ENCODE measurements at places on chromosomes 4 and X.

- DNase-seq = no peak
Measured at GRCh38 chrX:9642270-9642995, 123.2 kb downstream of the GPR143 start.

- DNase-seq = no peak
Measured at GRCh38 chrX:134646691-134647090, 11.6 kb downstream of the PLAC1 start.

GRCh38 chrX:109954955-109955354, 48.0 kb upstream of the TMEM164 start:
- DNase-seq = no peak

- no peak for DNase-seq
Measured at GRCh38 chrX:139495324-139495723, 35.2 kb upstream of the F9 start.

DNA sequence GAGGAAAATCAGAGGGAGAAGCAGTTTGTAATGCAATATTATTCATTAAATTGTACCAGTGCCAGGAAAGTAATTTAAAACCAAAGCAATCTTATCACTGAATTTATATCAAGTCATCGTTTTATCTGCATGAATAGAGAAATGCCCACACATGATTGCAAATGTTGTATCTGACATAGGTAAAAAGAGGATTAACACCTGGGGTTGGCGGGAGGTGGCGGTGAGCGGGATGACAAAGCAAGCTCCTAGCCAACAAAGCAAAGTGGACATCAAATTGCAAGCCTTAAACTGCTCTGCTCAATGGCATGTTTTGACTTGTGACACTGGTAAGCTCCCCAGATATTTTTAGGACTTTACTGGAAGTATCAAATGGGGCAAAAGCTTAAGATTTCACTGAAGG, 16.4 kb downstream of the HPGD start:
- DNase-seq = no peak

DNA sequence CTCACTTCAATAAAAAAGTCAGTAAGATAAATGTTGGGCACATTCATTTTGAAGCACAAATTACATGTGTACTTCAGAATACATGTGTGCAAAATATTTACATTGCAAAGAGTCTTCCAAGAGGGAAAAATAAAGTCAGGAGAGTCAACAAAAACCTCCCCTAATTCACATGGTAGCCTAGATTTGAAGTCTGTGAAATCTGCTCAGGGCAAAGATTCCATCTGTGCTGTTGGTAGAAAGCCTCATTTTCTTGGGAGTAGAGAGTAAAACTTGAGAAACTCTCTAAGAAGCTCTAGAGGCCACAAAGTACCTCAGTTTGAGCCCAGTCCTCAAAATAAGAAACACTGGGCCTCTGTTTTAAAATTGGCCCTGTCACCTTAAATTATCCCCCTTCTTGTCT, 303.4 kb downstream of the RAB28 start:
- no peak for DNase-seq

DNA sequence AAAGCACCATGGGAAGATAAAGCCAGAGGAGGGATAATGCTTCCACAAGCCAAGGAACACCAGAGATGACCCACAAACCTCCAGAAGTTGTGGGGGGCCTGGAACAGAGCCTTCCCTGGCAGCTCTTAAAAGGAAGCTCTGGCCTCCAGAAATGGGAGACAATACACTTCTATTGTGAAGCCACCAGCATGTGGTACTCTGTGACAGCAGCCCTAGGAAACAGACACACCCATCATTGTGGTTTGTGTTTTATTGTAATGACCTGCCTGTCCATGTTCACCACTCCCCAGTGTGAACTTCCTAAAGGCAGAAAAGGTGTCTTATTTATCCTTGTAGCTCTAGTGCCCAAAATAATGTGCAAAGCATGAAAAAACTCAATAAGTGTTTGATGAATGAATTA, 264.1 kb upstream of the GATB start:
- no peak for DNase-seq

All from NCI-H187 treated with DMSO at 0.1 percent for 48 hours (cell line).